RWPE1 (cell line): ENCODE measurements at places on chromosomes 4 and X.

- DNase-seq, result no peak
Measured at GRCh38 chr4:183195534-183195933, 96.5 kb downstream of the WWC2 start.

GRCh38 chr4:85741921-85742591, 267.1 kb downstream of the ARHGAP24 start:
- DNase-seq, result no peak

DNA sequence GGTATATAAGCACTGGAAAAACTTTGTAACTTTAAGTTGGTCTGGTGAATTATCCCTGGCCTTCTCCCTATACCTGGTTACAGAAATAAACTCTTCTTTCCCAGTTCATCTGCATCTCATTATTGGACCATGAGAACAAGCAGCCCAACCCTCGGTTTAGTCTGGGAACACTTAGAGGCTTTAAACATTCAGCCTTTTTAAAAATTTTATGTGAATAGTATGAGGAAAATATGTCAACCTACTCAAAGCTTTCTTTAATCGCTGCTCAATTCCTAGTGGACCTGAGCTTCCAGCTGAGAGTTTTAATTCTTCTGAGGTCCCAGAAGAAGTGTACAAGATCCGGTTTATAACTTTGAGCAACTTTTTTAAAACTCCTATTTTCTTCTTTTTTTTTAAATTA, 358.6 kb upstream of the NOCT start:
- DNase-seq, result no peak

DNA sequence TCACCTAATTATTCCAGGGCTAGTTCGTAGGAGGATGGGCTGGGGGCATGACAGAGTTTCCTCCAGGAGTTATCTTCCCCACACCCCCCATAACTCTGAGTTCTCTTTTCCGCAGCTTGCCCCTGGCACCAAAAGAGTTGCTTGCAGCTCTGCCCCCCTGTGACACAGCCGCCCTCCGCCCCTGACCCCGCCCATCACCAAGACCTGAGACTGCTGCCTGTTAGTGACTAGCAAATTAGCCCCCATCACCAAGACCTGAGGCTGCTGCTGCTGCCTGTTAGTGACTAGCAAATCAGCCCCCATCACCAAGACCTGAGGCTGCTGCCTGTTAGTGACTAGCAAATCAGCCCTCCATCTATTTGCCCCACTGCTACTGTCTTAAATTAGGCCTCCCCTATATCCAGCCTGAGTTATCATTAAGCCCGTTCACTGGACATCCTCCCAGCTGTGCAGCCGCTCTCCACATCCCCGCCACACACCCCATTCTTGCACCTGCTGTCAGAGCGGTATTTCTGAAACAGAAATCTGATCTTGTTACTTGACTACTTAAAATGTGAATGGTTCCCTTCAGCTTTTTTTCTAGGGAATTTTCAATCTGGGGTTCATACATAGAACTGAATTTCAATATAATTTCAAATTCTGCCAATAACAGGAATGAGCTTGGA, 1.5 kb upstream of the PAPSS1 start:
- DNase-seq, result no peak
